ENCODE measurements at places on chromosomes 11 and 22. TPM values are rescaled to one million over a fixed set of nuclear protein-coding genes. Genes with fewer than 3 reads are reported as not detected.

The KDM4E gene
- not detected for total RNA-seq

The MIOX gene
- total RNA-seq: not detected

The RASSF10 gene
- total RNA-seq: not detected

The LRRC75B gene
- 0.66 TPM for total RNA-seq

The TECTA gene
- total RNA-seq: 0.06 TPM

The KCNC1 gene
- total RNA-seq: not detected
